ENCODE measurements at places on chromosomes 2 and 18. TPM values are rescaled to one million over a fixed set of nuclear protein-coding genes. Genes with fewer than 3 reads are reported as not detected.

NDUFV2 gene
- 131 TPM for total RNA-seq

GRCh38 chr2:128809880-128810279, 491.2 kb upstream of the HS6ST1 start:
- no peak overlapping the region for H3K27ac ChIP-seq
- H3K4me1 ChIP-seq, result no peaks in the 10 kb centered on the region
- no peaks in the 10 kb centered on the region for H3K27me3 ChIP-seq
- no peak overlapping the region for H3K4me3 ChIP-seq

DNA sequence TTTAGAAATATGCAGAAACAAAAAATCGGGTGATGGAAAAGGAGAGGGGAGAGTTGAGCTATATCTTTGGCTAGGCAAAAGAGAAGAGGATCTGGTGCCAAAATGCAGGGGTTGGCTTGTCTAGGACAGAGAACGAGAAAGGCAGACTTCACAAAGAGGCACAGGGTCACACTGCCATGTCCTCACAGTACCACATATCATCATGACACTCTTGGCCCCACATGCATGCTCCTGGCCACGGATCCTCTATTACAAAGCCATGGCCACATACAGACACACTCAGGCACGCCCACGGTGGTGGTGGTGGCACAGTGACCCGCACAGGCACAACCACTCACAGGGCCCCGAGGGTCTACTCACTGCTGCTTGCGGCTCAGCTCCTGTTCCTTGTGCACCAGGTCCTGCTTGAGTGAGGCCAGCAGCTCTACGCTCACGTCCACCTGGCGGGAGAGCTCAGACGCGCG, 15.9 kb downstream of the FBXO41 start:
- H3K4me1 ChIP-seq, result no peaks in the 10 kb centered on the region
- H3K27me3 ChIP-seq, result peaks cover 20% of the 10 kb centered on the region
- no peaks in the 10 kb centered on the region for H3K36me3 ChIP-seq
- no peak overlapping the region for H3K4me3 ChIP-seq
- no peak overlapping the region for H3K27ac ChIP-seq

GRCh38 chr2:112783187-112783714, 1.0 kb downstream of the IL1A start:
- H3K4me3 ChIP-seq, result no peak overlapping the region
- H3K27ac ChIP-seq, result no peak overlapping the region
- DNase-seq, result no peak
- no peaks in the 10 kb centered on the region for H3K27me3 ChIP-seq

DNA sequence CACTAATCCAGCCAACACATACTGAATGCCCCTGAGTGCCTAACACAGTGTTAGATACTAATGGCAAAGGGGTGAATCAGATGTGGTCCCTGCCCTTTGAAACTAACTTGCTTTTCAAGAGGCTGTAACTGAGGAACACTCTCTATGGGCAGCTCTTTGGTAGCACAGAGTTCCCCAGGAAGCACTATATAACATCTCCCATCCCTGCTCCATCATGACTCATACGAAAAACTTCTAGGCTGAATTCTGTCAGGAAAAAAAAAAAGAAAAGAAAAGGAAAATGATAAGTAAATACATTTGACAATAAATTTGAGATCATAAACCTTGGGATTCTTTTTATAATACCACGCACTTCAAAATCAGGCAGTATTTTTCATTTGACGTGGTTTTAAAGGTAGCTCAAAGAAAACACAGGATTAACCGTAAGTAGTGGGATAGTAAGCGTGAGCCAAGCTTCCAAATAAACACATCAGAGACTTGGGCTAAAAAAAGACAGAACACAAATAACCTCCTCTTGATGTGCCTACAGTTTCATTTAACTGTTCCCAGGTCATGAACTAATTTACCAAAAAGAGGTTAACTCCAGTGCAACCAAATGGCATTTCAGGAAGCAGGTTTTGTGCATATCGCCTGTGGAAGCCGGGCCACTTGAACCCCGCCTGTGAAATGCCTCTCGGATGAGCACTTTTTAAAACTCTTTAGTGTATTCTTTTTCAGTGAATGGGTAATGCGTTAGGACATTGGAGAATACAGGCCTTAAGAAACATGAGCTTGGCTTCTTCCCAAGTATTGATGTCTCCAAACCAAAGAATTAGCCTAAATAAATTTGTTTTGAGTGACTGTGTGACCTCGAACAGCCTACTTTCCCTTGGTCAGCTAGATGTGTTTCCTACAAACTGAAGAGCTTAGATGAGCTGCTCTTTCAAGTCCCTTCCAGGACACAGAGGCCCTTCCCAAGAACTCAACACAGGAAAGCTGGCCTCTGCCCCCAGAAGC, 42.0 kb downstream of the RDH14 start:
- DNase-seq, result no peak
- no peak overlapping the region for H3K27ac ChIP-seq
- H3K4me1 ChIP-seq, result no peaks in the 10 kb centered on the region
- H3K27me3 ChIP-seq, result no peaks in the 10 kb centered on the region
- no peaks in the 10 kb centered on the region for H3K36me3 ChIP-seq

DNA sequence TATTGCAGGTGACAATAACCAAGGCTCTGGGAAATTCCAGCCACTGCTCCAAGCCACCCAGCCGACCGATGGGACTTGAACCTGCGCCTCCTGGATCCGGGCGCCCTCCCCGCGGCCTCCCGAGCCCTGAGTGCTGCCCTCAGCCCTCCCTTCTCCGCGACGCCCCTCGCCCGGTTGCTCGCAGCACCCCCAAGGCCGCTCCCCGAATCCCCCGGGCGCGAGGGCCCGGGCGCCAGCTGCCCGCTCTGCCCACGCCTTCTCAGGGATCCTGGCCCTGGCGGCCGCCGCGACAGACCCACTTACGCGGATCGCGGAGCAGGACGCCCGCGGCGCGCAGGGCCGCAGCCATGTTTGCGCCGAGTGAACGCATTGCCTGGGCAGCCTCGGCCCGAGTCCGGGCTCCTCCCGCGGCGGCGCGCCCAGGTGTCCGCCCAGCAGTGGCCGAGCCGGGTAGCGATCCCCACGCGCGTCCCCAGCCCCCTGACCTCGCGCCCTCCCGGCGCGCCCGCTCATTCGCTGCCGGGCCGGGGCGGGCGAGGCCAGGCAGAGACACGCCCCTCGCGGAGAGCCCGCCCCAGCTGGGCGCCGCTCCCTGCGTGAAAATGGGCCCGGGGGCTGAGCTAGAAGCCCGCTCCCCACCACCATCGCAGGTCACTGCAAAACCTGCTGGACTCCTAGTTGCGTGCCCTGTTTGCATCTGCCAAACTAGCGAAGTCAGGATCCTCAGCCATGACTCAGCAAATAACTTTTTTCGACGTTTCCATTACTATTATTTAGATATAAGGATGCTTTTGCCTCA, at the start of gene FECH:
FECH (minus strand) TSS at position 452 of the 799 bp plus-strand sequence; CDS start at position 370, 82 bp downstream.
- no peaks in the 10 kb centered on the region for H3K36me3 ChIP-seq
- no peaks in the 10 kb centered on the region for H3K27me3 ChIP-seq
- DNase-seq, result peak; percentile 93
- peak within 1 kb of the TSS; percentile 75 for H3K27ac ChIP-seq
- H3K4me3 ChIP-seq, result peak within 1 kb of the TSS; percentile 86

- H3K36me3 ChIP-seq, result no peaks in the 10 kb centered on the region
- peaks cover 4% of the 10 kb centered on the region for H3K4me1 ChIP-seq
- H3K27ac ChIP-seq, result no peak overlapping the region
- H3K27me3 ChIP-seq, result no peaks in the 10 kb centered on the region
- peak; percentile 58 for DNase-seq
Measured at GRCh38 chr2:216596980-216597509, 36.2 kb upstream of the IGFBP2 start.

- peaks cover 27% of the 10 kb centered on the region for H3K36me3 ChIP-seq
- no peak overlapping the region for H3K27ac ChIP-seq
- peak; percentile 87 for DNase-seq
- no peak overlapping the region for H3K4me3 ChIP-seq
- H3K4me1 ChIP-seq, result no peaks in the 10 kb centered on the region
- no peaks in the 10 kb centered on the region for H3K27me3 ChIP-seq
Measured at GRCh38 chr2:238449909-238450417, 23.2 kb downstream of the ASB1 start.

GRCh38 chr2:63865159-63865799, 23.6 kb downstream of the UGP2 start:
- H3K4me1 ChIP-seq, result peaks cover 7% of the 10 kb centered on the region
- no peaks in the 10 kb centered on the region for H3K36me3 ChIP-seq
- no peak for DNase-seq
- H3K27ac ChIP-seq, result no peak overlapping the region
- H3K27me3 ChIP-seq, result no peaks in the 10 kb centered on the region

DNA sequence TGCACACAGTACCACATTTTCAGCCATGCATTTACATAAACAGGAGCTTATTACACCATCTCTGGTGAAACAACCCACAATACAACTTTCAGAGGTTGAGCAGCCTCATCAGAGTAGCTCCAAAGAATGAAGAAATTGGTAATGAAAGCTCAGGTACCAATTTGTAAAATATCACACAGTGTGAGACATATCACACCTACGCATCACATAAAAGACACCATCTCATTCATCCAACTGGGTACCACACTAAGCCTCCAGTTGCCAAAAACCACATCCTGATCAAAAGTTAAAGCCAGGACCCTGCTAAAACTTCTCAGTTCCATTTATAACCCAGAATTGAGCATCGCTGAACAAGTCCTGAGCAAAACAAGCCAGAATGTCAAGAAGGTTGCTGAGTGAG, 4.6 kb downstream of the TMEM163 start:
- no peaks in the 10 kb centered on the region for H3K4me1 ChIP-seq
- H3K27me3 ChIP-seq, result peaks cover 24% of the 10 kb centered on the region
- no peak overlapping the region for H3K27ac ChIP-seq

- no peak for DNase-seq
- no peaks in the 10 kb centered on the region for H3K4me1 ChIP-seq
- no peak overlapping the region for H3K4me3 ChIP-seq
Measured at GRCh38 chr2:106792671-106793070, 93.3 kb downstream of the ST6GAL2 start.

DNA sequence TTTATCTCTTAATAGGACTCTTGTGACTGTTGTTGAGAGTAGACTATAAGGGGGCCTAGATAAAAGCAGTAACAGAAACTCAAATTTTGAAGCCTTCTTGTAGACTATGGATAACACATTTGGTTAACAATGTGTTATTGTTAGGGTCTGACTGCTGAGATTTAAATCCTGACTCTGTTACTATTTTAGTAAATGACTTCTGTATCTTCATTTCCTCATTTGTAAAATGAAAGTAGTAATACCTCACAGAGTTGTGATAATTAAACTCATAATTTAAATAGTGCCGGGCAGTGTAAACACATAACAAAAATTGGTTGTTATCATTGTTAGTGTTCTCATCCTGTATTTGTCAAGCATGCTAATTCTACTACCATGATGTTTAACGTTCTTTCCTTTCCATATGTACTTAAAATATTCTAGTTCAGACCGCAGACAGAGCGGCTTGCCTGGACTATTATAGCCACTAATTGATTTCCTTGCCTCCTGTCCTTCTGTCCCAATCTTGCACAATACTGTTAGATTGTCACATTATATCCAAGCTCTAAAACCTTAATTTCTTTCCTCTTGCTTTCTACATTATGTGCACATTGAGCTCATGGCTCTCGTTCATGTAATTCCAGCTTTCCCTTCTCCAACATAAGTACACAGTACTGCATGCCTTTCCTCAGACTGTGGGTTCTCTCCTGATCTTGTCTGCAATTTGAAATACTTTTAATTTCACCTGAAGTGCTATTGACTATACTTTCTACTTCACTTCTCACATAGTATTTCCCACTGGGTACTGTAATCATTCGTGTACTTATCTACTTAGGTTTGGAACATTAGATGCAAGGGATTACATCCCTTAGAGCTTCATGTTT, 48.4 kb downstream of the RBBP8 start:
- DNase-seq, result no peak
- H3K4me1 ChIP-seq, result peaks cover 4% of the 10 kb centered on the region
- H3K27ac ChIP-seq, result no peak overlapping the region
- H3K36me3 ChIP-seq, result no peaks in the 10 kb centered on the region
